Stimulated activated CD8-positive, alpha-beta memory T cell treated with anti-CD3 and anti-CD28 coated beads, Interleukin-2, amount 100 ng/mL, for 1 hour (primary cell): ENCODE measurements at places on chromosomes 2 and 18.

- no peak for DNase-seq
These were observed 39.9 kb upstream of the TSPYL6 start for GRCh38 chr2:54295911-54296310.

GRCh38 chr2:207694811-207695281 lies 16.6 kb upstream of the CCNYL1 start:
- DNase-seq = no peak

- peak; percentile 31 for DNase-seq
These were observed at the start of gene MBD5 for GRCh38 chr2:148021059-148021861. MBD5 (plus strand) TSS chr2:148021091.

DNA sequence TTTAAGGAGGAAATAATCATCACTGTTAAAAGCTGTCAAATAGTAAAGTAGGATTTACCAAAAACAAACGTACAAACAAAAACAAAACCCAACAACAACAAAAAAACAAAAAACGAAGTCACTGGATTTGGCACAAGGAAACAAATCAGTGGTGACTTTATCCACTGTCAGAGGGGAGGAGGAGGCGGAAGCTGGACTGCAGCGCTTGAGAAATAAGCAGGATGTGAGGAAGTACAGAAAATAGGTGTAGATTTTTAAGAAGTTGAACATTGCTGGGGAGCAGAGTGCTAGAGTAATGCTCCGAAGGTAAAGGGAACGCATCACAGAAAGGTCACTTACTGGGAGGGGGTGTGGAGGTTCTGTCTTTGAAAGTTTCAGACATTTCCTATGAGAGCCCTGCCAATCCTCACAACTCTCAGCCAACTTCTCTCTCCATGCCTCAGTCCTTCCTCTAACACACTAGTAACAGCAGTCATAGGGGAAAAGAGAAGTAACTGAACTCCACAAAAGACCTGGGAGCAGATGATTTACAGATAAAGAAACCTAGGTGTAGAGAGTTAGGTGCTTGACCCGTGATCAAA lies 220.2 kb upstream of the SMAD7 start:
- DNase-seq = no peak

DNA sequence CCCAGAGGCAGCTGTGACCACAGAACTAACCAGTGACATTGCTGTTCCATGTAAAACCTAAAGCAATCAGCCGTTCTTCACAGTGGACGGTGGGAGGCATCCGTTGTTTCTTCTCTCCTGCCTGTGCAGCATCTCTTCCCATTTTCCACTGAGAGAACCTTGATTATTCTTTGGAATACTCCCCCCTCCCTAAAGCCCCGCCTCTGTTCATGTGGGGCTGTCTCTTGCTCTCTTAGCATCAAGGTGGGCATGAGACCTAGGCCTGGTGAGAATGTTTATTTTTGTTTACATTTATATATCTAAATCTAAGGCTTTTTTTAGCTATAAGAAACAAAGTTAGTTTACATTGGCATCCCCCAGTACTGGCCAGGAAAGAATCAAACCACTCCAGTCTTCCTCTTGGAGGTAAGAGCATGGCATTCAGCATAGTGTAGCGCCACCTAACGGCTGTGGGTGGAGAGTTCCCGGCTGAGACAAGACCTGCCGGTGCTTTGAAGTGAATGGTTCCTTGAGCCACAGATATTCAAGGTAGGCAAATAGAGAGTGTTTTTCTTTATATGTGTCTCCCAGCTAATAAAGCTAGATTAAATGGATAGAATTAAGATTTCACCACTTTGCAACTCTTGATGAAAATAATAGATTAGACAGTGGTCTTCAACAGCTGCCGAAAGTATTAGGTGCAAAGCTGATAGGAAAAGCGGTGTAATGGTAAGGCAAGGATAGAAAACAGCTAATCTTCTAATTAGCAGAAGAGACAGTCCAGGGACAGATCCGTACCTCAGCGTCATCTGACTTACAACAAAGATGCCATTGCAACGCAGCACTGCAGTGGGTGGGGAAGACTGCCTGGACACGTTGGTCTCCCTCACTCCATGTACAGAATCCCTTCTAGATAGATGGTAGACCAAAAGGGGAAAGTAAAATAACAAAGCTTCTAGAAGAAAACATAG lies 219.6 kb upstream of the RAB12 start:
- no peak for DNase-seq

- DNase-seq = no peak
These were observed 457.3 kb downstream of the XIRP2 start for GRCh38 chr2:167345559-167345958.

DNA sequence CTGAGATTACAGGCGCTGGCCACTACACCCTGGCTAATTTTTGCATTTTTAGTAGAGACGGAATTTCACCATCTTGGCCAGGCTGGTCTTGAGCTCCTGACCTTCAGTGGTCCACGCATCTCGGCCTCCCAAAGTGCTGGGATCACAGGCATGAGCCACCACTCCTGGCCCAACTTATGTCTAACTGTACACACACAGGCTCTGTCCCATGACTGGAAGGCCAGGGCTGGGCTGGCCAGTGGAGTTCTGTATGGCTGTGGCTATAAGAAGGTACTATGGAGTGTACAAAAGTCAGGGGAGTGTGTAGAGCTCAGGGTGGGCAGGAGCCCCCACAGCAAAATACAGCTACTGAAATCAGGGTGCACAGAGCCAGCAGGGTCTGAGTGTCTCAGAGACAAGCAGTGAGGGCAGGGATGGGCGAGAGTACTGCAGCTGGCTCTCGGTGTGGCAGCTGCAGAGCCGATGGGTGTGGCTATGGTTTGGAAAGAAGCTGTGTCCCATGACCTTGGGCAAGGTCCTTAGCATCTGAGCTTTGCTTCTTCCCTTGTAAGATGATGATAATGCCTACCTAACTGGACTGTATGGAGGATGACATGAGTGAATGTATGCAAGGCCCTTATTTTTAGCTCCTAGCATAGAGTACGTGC lies 10.4 kb upstream of the MSGN1 start:
- no peak for DNase-seq

GRCh38 chr2:65687614-65688013 lies 255.2 kb upstream of the SPRED2 start:
- no peak for DNase-seq

GRCh38 chr2:180734382-180734781 lies 246.0 kb upstream of the UBE2E3 start:
- DNase-seq = no peak

- no peak for DNase-seq
These were observed 110.7 kb downstream of the NFATC1 start for GRCh38 chr18:79506191-79507075.

- DNase-seq = peak; percentile 37
These were observed 1.1 kb downstream of the ATAD2B start for GRCh38 chr2:23925702-23926289.

DNA sequence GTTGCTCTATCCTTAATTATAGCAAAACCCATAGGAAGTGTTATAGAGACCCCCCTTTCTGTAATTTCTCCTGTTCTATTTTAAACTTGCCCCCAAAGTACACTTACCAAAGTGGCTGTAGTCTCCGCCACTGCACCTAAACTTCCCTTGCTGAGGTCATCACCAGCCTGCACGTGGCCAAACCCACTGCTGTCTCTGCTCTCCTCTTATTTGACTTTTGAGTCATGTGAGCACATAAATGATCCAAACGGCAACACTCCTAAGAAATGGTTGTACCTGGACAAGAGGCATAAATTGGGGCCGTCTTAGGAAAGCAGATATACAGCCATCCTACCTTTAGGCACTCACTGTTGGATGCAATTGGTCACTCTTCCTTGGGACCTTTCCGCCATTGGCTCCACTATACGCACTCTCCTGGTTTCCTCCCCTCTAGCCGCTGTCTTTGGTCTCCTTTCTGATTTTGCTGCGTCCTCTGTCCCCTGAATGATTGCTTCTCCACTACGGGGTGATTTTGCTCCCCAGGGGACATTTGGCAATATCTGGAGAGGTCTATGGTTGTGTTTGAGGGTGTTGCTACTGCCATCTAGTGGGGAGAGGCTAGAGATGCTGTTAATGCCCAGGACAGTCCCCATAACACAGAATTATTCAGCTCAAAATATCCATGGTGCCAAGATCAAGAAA lies 19.2 kb upstream of the IL36G start:
- DNase-seq = no peak

DNA sequence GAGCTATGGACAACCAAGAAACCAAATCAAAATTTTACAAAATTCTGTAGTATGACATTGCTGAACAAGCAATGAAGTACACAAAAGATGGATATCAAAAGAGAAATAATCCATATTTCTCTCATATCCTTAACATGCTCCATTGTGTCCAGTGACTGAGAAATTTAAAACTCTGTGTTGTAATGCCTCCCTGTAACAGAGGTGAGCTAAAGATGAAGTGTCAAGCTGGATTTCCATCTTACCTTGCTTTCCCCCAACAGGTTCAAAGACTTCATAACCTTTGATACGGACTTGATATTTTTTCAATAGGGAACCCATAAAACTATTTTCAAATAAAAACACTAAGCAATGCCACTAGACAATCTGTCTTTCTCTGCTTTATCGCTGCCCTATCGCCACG lies 95.7 kb upstream of the SERTAD2 start:
- DNase-seq = no peak

- DNase-seq = no peak
These were observed 508 bp upstream of the TUBA4B start for GRCh38 chr2:219252570-219252899.

- no peak for DNase-seq
These were observed 26.5 kb downstream of the ZAP70 start for GRCh38 chr2:97739893-97740245.

DNA sequence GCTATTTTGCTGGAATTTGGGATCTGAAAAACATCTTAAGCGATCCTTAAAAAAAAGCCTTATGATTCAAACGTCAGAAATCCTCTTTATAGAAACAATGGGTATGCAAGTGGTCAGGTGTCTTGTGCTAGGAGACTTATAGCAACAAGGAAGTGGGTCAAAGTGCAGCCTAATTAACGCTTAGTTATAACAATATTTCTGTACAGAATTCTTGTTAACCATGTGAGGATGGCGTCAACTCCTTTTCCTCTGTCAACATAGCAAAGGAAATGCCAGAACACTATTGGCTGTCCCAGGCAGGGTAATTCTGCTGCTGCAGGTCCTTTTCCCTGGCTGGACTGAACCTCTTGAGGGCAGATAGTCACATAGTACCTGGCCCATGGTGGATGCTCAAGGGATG lies 189.4 kb downstream of the MSH2 start:
- no peak for DNase-seq

DNA sequence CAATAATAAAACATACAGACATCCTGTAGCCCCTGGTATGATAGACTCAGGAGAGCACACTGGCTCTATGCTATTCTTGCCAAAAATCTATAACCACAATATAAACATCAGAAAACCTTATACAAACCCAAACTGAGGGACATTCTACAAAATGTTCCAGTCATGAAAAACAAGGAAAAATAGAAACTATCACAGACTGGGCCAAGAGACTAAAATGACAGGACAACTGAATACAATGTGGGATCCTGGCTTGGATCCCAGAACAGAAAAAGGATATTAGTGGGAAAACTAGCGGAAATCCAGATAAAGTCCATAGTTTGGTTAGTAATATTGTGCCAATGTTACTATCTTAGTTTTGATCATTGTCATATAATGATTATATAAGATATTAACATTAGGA lies 29.6 kb upstream of the EPAS1 start:
- no peak for DNase-seq

GRCh38 chr2:239832490-239833268 lies 192.5 kb downstream of the NDUFA10 start:
- no peak for DNase-seq

DNA sequence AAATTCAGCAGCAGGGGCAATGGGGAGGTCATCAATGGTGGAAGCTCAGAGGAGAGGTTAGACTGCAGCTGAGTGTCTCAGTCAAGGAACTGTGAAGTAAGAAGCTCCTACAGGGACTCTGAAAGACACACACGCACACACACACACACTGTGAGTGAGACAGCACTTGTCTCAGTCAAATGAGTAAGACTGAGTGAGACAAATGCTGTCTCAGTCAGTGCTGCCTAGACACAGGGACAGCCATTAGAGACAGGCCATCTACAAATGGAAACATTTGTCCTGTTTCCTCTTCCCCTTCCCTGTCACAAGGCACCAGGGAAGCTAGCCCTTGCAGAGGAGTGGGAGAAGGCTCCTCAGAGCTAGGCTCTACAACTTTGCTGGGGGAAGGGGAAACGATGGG lies 577.4 kb upstream of the GCFC2 start:
- DNase-seq = no peak
